ENCODE measurements at places on chromosomes 6 and 20. TPM values are rescaled to one million over a fixed set of nuclear protein-coding genes. Genes with fewer than 3 reads are reported as not detected.

Gene PROCR
- 0.24 TPM for total RNA-seq

Gene PRDM1
- 35.9 TPM for total RNA-seq

DNA sequence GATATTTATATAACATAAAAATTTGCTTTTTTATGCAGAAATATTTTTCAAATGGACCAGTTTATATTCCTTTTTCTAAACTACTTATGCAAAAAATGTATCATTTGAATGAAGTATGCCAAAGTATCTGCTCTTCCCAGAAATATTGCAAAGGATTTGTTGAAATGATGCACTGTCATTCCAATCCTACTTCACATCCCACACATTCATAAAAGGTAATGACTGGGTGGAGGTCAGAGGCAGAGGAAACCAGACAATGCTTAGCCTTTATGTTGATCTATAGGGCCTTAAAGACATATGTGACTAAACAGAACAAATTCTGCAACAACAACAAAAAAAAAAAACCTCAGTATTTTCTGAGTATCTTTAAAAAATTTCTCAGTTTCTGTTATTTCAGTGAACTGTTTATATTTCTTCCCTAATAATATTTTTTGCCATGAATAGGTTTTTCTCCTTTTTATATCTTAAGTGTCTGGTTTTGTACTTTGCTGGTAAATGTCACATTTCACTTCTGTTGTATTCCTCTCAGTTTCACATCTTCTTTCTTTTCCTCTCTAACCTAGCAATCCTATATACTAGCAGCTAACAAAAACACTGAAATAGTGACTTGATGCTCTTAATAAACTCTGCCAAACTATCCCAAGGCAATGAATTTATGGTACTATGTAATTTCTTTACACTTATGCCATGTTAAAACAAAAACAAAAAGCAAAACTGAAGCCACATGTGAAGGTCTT is 374.1 kb downstream of the BCKDHB start:
- no peak for DNase-seq

DNA sequence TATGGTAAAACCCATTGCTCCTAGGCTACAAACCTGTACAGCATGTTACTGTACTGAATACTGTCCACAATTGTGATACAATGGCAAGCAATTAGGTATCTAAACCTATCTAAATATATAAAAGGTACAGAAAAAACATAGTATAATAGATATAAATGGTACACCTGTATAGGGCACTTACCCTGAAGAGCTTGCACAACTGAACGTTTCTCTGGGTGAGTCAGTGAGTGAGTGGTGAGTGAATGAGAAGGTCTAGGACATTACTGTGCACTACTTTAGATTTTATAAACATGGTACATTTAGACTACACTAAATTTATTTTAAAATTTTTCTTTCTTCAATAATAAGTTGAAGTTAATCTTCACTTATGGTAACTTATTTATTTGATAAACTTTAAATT is 119.9 kb upstream of the CEP85L start:
- no peak for DNase-seq

All from activated CD4-positive, alpha-beta T cell treated with anti-CD3 and anti-CD28 coated beads, Interleukin-2, amount 10 ng/mL, durations not matched to agents 24 days and 14 days (primary cell).